Stimulated activated CD4-positive, alpha-beta T cell treated with anti-CD3 and anti-CD28 coated beads, Interleukin-1b, Interleukin-23, amount 100 ng/mL, for 1 hour (primary cell): ENCODE measurements at places on chromosomes 6 and 20.

DNA sequence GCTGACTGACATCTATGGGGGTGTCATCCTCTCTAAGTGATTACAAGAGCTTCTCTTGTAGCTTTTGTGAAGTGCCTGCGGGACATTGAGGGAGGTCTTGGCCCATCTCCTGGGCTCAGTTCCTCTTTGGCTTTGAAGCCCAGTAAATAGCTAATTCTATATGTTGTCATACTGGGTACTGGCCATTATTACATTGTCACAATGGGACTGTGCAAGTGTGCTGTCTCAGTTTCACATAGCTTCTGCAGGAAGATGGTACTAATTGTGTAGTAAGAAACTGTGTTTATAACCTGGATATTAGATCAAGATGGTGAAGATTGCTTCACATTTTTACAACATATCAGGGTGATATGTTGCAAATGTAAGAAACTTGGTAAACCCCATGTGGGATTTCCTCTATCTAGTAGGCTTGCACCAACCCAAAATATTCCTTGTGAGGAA is 19.9 kb downstream of the SPINT3 start:
- no peak for DNase-seq

GRCh38 chr6:20433321-20433720 is 31.6 kb downstream of the E2F3 start:
- no peak for DNase-seq

DNA sequence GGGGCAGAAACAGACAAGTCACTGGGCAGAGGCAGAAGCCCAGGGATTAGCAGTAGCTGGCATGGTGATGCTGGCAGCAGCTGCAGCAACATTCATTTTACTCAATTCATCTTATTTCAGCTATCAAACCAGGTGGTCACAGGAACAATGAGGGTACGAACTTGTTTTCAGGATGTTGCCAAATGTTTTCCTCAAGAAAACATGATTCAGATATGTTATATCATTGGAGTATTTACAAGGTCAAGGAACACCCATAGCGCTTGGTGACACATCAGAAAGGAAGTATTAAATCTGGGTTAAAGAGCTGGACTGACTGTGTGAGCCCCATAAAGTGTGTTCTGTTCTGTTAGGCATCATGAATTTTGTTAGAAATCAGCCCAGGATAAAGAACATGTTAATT is 456.9 kb upstream of the ID4 start:
- DNase-seq = no peak

DNA sequence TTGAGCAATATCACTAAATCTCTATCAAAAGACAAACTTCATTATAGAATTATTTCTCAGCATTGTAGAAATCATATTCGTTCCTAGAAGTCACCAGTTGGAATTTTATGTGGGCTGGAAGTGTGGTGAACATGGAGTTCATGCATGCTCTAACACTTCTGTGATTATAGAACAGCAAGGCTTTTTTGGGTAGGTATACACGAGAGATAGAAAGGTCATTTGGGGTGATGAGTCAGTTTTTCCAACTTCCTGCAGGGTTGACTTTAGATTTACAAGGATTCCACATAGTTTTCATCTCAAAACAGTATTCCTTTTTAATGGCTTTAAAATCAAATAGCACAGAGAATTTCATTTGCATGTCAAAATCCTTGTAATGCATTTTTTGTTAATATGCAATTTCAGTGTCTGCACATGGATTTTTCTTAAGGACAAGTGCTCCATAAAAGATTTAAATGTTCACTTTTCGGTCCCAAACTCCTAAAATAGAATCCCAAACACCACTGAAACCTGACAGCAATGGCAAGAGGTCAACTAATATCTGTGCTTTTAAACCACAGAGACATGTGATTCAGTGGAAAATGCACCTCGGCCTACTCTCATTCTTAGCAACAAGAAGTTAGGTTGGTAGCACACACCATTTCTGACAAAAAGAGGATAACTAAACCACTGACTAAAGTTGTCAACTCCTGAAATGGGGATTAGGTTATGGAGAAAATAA is 211.0 kb downstream of the MOXD1 start:
- DNase-seq = no peak

GRCh38 chr6:47245745-47246371 is 63.8 kb downstream of the TNFRSF21 start:
- DNase-seq = no peak

DNA sequence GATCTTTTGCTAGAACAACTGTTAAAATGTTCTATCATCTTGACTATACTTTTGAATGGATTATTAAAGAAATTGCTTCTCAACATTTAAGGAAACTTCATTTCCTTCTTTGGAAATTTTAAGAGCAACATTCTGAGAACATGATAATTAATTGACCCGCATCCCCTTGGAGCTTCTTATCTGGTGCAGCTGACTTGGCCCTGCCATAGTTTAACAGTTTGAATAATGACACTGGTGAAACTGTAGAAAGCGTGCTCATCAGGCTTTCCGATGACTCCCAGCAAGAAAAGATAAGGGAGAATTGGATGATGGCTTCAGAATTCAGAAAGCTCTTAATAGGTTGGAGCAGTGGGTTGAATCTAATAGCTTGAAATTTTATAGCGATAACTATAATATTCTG is 38.1 kb downstream of the SNX9 start:
- no peak for DNase-seq

DNA sequence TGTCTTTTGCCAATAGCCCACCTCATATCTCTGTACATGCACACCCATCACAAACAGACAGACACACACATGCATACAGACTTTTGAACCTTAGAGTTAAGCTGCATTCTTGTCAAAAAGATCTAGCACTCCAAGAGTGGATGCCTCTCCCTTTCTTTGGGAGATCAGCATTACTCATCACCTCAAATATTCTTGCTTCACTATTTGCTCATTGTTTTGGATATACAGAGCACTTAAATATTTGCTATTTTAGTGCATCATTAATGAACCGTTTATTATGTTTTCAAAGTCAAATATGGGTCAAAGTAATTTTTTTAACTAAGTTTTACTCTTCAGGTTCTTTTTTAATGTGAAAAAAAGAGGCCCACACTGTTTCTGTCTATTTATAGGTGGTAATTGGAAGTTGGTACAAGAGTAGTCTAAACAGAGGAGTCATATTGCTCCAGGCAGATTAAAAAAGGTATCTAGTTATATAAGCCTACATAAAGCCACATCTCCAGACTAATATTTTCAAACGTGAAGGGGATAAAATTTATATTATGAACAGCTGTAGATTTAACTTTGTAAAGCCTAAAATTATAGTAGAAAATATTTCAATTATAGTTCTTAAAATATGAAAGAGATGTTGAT is 102.6 kb downstream of the FLRT3 start:
- no peak for DNase-seq

DNA sequence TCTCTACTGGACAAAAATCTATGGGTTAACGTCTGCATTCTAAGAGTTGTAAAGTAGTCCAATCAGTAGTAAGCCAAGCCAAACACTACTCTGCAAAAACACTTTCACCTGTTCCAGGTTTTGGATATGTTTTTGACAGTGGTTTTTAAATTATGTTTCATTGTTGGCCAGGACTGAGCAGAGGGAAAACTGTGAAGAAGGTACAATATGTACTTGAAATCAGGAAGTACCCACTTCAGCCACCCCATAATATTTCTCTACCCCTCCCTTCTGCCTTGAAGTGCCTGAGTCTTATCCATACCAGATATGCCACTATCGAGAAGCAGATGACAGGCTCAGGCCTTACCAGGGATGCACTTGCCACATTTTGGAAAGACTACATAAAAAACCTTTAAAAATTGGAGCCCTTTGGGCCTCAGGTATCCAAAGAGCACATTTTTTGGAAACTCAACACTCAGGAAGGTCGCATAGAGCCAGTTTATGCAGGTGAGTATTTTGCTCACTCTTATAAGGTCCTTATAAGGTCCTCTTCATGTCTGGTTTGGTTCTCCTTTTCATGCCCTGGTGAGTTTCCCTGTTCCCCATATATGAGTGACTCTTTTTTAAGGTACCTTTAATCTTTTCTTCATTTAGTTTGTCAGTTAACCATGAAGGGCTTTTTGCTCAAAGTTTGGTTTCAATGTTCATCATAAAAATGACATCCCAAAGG is 859.3 kb upstream of the FLRT3 start:
- no peak for DNase-seq

DNA sequence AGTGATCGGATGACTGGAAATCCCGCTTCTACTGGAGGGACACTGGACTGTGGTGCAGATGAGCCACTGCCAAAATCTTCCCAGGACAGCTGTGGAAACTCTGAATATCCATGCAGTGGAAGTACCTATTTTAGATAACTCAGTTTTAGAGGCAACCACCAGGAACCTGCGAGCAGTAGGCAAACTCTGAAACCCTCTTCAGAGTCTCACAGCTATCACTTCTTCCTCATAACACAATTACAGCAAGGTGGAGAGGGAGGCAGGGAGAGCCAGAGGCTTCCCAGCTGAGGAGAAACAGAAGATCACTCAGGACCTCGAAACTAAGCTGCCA is 322.8 kb upstream of the NT5E start:
- no peak for DNase-seq

DNA sequence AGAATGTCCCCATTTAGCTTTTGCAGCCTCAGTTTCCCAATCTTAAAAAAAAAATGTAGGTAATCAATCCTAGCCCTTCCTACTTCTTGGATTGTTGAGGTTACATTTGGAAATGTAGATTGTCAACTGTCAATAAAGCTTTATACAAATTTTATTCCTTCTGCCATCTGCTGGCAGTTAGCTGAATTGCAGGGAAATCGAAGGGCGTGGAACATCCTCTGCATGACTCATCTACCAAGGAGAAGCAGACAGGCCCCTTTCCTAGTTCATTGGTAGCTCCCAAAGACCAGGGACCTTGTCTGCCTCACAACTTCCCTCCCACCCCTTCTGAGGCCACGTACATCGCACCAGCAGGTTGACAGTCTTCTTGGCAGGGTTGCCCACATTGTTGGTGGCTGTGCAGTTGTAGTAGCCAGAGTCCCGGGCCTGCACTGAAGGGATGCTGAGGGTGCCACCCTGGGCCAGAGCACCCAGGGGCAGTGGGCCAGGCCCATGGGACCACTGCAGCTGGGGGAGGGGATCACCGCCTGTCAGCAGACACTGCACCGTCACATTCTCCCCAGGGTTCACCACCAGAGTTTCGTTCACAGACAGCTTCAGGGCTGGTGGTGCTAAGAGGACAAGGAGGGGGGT is 43.6 kb downstream of the MDGA1 start:
- DNase-seq = peak; percentile 29

DNA sequence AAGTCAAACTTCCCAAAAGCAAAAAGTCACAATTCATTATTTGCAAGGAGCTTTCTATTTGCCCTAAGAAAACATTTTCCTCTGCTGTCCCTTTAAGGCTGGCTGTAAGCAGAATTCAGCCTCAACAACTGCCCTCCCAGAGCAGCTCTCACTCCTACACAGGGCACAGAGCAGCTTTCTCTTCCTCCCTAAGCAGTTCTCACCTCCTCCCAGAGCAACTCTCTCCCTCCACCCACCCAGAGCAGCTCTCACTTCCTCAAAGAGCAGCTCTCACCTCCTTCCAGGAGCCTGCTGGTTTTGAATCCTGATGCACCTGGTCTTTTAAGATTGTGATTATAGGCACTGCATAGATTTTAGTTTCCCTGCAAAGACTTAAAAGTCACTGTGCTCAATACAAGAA is 120.6 kb upstream of the TMEM181 start:
- DNase-seq = no peak

DNA sequence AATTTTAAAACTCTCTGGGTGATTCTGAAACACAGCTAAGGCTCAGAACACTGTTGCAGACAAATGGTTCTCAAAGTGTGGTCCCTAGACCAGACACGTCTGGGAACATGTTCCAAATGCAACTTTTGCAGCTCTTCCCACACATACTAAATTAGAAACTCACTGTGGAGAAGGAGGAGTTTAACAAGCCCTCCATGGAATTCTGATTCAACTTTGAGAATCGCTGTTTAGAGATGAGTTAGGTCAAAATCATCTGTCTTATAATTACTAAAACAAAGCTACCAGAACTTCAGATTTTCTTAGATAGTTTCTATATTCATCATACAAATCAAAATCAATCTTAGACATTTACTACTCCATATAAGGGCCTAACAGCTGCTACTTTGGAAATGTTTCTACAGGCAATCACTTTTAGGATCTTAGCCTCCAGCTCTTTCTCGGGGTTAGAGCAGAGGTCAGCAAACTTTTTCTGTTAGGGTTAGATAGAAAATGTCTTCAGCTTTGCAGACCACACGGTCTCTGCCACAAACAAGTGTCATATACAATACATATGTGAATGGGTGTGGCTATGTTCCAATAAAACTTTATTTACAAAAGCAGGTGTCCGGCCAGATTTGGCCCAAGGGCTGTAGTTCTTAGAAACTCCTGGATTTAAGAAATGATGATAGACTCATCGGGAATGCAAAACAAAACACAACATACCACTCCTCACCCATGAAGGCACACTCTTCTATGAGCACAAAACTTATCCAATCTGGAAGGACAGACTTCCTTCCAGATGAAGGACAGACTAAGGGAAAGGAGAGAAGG is 50.0 kb upstream of the ARHGAP18 start:
- DNase-seq = no peak

- no peak for DNase-seq
Observed at GRCh38 chr6:41232667-41233066, 4.5 kb downstream of the TREML4 start.

- DNase-seq = no peak
Observed at GRCh38 chr6:33702345-33702977, 9.0 kb downstream of the UQCC2 start.

DNA sequence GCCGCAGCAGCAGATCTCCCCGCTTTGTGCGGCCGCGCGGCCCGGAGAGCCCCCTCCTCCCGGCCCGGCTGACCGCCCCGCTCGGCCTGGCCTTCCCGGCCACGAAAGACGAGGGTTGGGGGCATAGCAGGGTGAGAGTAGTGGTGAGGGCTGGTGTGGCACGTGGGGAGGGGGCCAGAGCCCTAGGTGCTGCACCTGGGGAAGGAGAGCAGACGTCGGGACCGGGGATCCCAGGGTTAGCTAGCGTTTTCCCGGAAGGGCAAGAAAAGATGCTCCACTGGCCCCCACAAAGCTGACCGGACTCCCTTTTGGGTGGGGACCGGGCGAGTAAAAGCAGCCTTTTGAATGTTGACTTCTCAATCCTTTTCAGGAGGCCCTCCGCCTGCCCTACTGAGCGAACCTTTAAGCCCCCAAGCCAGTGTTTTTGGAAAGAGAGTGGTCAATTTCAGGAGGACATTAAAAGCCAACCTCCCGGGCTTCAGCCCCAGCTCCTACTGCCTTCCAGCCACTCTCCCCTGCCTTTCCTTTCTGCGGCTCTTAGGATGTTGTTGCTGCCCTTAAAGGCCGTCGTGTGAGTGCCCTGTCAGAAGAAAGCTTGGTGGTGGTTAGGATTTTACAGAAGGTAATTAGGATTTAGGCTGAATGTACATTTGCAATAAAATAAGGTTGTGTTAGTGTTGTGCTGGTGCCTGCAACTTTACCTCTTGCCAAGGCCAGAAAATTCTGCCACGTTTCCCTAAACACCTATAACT is 648 bp upstream of the BACH2 start:
- DNase-seq = no peak

- DNase-seq = peak; percentile 19
Observed at GRCh38 chr6:12010635-12011275, 1.4 kb upstream of the HIVEP1 start.

- DNase-seq = no peak
Observed at GRCh38 chr6:43846556-43846955, 76.5 kb downstream of the VEGFA start.
